ENCODE measurements at places on chromosomes 12 and 14.
A peak's percentile ranks its signal among the peaks of the same experiment; 100 is the strongest.

GRCh38 chr12:69099201-69099837, 140.1 kb upstream of the CPSF6 start:
- DNase-seq, result no peak

GRCh38 chr14:106631879-106632278, 1105.5 kb downstream of the TMEM121 start:
- DNase-seq, result no peak

DNA sequence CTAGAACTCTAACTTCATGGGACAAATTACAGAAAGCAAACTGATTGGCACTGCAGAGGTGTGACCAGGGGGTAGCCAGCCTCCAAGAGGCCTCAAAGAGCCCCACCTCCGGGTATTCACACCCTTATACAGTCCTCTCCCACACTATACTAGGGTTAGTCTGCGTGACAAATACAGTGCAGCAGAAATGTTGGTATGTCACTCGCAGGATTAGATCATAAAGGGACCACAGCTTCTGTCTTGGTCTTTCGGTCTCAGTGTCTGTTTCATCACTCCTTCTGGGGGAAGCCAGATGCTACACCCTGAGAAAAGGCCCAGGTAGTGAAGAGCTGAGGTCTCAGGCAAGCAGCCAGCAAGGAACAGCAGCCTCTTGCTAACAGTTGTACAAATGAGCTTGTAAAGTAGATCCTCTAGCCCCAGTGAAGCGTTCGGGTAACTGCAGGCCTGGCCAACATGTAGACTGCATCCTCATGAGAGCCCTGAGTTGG, 68.9 kb upstream of the SAV1 start:
- DNase-seq, result no peak

DNA sequence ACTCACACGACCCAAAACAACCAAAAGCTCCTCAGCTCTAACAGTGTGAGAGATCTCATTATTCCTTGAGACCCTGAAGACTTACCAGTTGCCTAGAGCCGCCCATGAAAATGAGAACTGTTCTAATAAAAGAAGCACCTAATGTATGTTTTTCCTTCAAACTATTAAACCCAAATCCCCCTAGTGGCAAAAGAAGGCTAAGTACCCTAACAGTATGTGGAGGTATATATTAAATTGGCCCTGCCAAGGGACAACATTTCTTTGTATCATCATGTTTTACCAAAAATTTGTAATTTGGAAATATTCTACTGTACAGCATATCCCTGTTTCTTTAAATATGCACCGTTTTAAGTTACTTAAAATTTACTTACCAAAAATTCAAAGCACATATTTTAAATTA, 38.0 kb upstream of the PPFIA2 start:
- no peak for DNase-seq

- peak; percentile 58 for DNase-seq
Observed at GRCh38 chr14:24986206-24986893, 63.6 kb downstream of the STXBP6 start.

GRCh38 chr14:54428527-54428926, 12.6 kb downstream of the CNIH1 start:
- DNase-seq, result no peak

DNA sequence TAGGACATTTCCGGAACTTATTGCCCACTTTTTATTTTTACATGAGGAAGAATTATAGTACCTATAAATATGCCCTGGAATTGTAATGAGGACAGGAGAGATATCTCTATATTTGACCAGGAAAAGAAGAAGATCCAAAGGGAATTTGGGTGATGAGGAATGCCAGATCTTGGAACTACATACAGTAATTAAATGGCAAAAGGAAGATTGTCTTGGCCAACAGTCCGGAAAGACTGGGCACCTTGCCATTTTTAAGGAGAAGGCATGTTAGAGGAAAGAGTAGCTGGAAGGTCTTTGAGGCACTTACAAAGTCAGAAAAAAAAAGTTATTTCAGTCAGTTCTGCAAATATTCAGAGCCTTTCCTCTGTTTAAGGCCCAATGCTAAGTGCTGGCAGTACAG, 616.4 kb downstream of the MED13L start:
- DNase-seq, result no peak

DNA sequence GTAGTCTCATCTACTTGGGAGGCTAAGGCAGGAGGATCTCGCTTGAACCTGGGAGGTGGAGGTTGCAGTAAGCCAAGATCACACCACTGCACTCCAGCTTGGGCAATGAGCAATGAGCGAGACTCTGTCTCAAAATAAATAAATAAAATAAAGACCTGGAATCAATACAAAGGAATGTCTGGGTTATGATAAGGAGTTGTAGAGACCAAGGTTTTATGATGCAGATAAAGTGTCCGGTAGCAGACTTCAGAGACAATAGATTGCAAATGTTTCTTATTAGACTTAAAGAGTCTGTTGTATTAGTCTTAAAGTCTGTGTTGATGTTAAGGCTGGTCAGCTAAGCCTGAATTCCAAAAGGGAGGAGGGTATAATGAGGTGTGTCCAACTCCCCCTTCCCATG, 35.2 kb upstream of the RNASE1 start:
- DNase-seq, result no peak

GRCh38 chr12:115213538-115214016, 529.6 kb upstream of the TBX3 start:
- DNase-seq, result no peak

DNA sequence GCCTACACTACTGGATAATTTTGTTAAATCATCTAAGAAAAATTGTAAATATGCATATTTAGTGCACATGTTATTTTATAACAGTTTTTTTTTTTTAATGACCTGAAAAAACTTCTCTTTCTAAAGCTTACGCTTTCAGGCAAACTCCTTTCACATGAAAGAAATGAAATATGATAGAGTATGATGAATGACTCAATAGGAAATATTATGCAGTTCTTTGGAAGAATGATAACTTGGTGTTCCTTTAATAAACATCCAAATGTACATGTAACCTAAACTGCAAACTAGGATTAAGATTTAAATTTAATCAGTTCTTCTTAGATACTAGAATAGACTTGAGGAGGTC, 136.6 kb downstream of the FGD4 start:
- DNase-seq, result no peak
